ENCODE measurements at places on chromosomes 4 and X.

DNA sequence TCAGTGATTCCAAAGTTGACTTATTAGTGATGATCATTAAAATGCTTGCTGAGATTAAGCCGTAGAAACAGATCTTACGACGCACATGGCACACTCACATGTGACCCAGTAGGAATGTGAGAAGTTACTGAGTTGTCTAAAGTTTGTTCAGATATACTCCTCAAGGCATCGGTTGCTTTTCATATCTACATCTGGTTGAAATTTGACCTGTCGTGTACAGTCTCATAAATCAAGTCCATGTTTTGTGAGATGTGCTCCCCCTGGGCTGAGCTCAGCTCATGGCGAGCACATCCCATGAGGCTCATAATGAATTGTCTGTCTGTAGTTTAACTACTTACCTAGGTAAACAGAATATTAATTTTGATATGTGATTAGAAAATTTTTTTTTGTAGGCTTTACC, 67.0 kb downstream of the TNIP2 start:
- DNase-seq = no peak

GRCh38 chr4:154314248-154314647, 177.4 kb downstream of the DCHS2 start:
- no peak for DNase-seq

DNA sequence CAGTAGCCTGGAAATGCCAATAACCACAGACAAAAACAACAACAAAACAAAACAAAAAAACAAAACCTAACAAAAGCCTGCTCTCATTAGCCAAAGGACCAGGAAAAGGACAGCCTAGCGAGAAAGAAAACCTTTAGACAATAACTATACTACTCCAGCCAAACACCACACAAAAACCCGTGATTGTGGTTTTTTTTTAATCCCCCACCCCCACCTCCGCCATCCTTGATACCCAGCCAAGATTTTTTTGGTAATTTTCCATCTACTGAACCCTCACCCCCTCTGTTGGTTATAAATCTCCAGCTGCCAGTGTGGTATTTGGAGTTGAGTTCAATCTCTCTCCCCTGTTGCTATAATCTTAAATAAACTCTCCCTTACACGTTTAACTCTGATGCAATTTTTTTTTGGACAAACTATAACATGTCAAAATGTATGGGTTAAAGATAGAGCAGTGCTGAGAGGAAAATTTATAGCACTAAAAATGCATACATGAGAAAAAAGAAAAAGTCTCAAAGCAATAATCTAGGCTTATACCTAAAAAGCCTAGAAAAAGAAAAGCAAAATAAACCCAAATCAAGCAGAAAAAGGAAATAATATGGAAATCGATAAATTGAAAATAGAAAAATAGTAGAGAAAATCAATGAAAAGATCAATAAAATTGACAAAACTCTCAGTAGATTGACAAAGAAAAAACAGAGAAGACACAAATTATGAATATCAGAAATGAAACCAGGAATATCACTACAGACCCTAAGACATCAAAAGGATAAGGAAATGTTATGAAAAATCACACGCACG, 83.7 kb downstream of the NAT8L start:
- no peak for DNase-seq

DNA sequence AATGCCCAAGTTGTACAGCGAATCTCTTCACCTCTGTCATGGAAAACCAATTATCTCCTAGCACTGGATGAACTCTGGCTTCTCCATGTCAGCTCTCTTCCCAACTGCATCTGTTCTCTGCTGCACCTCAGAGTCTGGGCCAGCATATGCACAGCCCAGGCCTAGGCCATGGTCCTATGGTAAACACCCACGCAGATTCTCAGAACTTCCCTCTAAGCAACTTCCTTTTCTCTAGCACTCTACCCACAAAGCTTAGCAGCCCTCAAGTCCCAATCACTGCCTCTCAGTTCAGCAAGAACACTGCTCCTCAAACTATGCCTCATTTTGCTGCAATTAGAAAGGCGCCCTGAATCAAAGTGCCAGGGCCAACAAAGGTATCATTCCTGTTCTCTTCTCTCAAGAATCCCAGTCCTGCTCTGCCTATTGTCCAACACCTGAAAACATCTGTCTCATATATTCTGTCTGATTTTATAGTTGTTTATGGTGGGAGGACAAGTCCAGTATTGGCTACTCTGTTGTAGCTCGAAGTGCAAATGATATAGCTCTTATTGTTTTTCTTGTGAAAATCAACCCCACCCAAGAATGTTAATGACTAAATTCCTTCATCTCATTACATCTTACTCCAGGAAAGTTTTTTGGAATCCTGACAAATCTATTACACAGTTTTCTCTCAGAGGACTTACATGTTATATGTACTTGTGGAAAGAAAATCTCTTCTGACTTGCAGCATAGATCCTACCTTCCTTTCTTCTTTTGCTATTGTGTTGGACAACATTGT, 85.4 kb downstream of the DCHS2 start:
- DNase-seq = peak; percentile 41

- no peak for DNase-seq
Observed at GRCh38 chrX:32170481-32170880, 1040.9 kb downstream of the DMD start.

- DNase-seq = no peak
Observed at GRCh38 chrX:32644476-32645245, 566.7 kb downstream of the DMD start.

GRCh38 chr4:124633285-124633941, 79.1 kb downstream of the ANKRD50 start:
- no peak for DNase-seq

DNA sequence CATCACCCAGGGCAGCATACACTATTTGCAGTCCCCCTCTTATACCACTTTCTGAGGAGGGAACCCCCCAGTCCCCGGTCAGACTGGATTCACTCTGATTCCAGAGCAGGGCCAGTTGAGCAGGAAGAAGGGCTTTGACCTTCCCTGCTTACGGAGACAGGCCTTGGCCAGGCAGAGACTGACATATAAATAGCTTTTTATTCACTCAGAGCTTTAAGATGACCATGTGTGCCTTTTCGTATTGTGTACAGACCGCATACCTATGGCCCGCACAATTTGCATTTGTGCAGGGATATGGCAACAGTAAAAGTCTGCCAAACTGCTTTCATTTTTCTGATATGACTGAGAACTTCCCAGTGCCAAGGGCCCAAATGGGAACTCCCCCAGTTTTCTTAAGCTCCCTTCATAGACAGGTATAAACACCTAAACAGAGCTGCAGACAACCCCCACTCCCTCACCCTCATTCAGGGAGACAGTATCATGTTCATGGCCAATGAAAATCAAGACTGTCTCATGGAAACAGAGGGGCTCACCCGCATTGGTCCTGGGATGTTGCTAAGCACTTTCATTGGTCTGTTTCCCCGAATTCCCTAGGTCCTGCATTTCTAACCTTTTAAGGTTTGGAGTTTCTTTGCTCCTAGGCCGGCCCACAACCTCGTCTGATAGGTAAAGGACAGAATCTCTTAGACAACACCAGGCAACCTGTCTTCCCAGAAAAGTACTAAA, 86.0 kb downstream of the RTL5 start:
- DNase-seq = no peak

DNA sequence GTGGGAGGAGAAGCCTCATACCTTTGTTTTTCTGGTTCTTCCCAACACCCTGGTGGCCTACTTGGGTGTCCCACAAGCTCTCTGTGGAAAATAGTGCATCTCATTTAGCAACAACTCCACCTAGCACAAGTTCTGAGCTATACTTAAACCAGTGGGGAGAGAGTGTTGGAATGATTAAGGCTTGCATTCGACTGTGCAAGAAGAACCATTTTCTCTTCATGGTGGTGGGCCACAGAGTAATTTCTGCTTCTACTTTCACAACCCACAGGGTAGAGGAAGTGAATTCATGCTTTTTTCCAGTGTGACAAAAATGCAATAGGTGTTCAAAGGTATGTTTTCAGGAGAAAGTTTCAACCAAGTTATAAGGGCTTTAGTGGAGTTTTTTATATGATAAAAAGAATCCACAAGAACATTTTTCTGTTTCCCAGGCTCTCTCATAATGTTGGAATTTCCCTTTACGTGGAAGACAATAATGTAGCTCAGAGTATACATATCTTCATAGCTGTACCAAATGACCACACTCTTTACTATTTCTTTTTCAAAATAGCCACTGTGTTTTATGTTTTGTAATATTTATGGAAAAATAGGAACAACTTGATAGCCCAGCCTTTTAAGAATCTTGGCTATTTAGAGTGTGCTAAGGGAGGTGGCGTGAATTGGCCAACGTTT, 80.3 kb upstream of the HHIP start:
- no peak for DNase-seq

DNA sequence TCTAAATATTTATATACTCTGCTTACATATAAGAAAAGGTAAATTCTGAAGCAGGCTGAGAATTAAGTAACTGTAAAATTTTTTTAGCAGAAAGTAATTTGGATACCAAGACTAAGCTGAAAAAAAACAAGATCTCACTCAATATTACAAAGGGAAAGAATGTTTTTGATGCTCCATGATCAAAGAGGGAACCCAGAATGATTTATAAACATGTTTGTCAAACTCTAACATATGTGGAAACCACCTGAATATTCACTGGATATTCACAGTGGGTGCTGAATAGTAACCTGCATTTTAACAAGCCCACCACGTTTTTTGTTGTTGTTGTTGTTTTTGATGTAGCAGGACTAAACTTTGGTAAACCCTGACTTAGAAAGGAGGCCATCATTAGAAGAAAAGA, 324.9 kb upstream of the GATB start:
- DNase-seq = no peak

GRCh38 chrX:132677233-132677716, 188.4 kb upstream of the MBNL3 start:
- no peak for DNase-seq

GRCh38 chr4:186852964-186853391, 129.3 kb upstream of the FAT1 start:
- no peak for DNase-seq

Measured in suppressor macrophage treated with lipopolysaccharide for 4 hours (primary cell).